ENCODE measurements at places on chromosomes 7 and 10.

GRCh38 chr7:48091506-48092433 lies 2.7 kb downstream of the UPP1 start:
- no peak for DNase-seq

DNA sequence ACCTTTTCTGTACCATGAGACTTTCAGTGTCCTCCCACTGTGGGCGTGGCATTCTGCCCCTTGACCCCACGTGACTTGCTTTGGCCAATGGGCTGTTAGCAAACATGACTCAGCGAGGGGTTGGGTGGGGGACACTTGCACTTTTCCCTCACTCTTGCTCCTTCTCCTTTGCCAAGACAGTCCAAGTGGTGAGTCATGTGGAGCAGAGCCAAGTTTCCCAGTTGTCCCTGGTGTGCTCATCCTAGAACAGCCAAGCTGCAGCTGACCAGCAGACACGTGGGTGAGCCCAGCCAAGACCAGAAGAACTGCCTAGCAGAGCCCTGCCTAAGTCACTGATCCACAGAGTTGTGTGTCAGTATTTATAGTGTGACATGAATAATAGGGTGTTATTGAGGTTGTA lies 82.8 kb upstream of the CPXM2 start:
- DNase-seq, result no peak

- DNase-seq, result no peak
Observed at GRCh38 chr10:95414016-95414830, 123.4 kb upstream of the PDLIM1 start.

- no peak for DNase-seq
Observed at GRCh38 chr10:108147346-108147745, 982.8 kb upstream of the SORCS1 start.

GRCh38 chr10:83654689-83655088 lies 484.6 kb upstream of the GHITM start:
- no peak for DNase-seq

- DNase-seq, result no peak
Observed at GRCh38 chr10:79229071-79229541, 118.2 kb upstream of the PPIF start.

- DNase-seq, result no peak
Observed at GRCh38 chr7:158973440-158973839, 117.1 kb downstream of the DYNC2I1 start.

DNA sequence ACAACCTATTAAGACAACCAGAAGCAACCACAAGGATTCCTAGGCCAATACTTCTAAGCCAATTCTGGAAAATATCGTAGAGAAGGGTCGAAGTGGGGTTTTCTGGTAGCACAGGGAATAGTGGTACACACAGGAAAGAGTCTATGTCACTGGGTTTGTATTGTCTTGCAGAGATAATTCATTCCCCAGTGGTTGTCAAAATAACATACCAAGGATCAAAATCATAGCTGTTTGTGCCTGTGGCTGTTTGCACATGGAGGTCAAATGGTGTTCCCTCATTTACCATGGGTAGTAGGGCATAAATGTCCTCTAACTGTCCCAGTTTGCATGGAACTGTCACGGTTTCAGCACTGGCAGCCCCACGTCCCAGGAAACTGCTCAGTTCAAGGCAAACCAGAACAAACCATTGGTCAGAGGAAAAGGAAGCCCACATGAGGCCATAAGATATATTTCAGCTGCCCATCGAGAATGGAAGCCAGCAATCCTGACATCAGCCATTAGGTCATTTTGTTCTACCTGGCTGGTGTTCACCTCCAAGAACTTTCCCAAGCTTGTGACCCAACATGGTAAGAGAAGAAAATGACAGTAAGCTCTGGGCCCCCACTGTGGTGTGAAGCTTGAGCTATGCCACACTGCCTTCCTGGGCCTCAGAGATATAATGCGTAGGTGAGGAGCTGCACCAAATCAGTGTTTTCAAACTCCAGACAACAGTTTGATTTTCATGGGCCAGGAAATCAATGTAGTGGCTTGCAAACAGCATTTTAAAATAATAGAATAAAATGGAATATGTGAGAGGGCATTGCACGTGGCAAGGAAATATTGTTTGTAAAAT lies 53.9 kb upstream of the NFE2L3 start:
- no peak for DNase-seq

- DNase-seq, result no peak
Observed at GRCh38 chr7:103988468-103989199, 824 bp downstream of the RELN start.

DNA sequence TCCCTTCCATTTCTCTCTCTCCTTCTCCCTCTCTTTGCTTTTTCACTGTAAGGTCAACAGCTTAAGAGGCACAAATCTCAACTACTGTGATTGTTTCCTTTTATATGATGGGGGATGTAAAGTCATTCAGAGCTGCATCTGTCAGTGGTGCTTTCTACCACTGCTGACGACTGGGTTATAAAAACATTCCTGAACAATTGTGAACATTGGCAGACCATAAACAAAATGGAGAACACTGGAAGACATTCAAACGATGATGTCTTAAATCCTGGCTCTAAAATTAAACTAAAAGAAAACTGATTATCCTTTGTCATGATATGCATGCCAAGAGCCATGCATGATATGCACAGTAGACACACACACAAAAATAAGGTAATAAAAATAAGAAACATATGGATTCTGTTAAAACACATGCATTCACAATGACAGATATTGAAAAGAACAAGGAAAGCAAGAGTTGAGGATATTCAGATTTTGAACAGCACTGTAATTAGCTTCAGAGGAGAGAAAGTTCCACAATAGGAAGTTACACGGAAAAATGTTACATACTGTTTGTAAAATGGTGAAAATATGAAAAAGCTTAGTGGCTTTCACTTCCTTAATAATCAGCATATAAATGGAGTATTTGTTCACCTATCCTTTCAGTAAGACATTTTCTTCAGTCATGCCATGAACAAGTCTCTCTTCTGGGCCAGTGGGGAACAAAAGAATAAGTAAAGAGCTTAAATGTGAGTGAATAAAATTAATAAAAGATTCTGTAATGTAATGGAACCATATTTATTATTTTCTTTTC lies 89.2 kb downstream of the RNLS start:
- no peak for DNase-seq

DNA sequence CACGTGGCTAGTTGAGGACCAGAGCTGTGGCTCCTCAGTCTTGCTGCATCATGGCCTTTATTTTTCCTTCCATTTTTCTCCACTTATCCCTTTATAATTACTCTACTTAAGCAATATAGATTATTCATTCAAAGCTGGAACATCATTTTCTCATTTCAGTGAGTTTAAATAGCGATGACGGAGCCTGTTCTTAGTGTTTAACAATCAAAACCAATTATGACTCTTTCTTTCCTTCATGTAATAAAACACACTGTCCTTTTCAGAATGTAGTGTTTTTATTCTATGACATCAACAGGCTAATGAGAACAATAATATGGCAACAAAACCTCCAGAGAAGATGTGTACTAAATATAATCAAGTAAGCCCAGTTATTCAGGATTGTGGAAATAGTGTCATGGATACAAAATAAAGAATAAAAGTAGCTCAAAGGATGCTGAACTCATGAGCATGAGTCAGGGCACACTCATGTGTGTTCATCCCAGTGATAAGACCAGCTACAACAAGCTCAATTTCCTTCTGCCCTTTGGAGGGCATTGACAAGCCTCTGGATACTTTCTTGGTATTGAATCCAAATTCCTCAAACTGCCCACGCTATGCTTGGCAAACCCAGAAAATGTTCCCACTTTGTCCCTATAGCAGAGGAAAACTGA lies 188.4 kb downstream of the CYP26A1 start:
- DNase-seq, result no peak

GRCh38 chr10:57696641-57697040 lies 571.1 kb downstream of the IPMK start:
- DNase-seq, result no peak

- DNase-seq, result no peak
Observed at GRCh38 chr7:112254156-112254555, 47.7 kb downstream of the ZNF277 start.

DNA sequence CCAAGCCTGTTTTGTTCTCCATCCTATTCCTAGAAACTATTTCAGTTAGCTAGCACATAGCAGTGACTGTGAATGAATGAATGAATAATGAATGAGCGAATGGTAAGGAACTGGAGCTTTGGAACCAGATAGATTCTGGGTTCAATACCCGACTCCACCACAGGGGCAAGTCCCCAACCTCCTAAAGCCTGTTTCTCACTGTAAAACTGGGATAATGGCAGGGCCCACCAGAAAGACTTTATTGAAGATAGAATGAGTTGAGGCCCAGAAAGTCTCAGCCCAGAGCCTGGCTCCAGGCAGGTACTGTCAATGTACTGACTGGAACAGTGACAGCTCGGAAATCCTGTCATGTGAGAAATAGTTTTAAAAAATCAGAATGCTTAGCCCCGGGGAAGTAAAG lies 1.1 kb upstream of the CDH23 start:
- no peak for DNase-seq

DNA sequence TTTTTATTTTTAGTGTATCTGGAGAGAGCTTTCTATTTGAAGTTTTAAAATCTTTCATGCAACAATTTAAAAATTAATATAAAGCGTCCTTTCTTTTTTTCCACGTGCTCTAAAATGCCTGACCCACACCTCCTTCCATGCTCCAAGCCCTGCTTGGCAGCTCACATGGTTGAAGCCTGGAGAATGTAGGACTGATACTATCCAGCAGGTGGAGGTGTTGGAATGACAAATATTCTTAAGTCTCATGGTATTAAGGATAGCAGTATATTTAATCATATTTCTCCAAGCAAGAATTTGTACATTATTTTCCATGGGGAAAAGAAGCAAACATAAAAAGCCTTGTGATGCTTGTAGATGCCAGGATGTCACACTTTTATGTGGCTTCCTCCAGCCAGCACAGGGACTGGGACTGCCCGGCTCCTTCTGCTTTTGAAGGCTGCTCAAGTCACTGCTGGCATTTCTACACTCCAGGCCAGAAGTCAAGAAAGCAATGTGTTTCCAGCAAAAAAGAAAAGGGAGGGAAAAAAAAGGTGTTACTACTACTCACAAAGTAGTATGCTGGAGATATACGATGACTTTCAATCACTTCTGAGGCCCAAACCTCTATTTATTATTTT lies 49.7 kb downstream of the BZW2 start:
- no peak for DNase-seq

DNA sequence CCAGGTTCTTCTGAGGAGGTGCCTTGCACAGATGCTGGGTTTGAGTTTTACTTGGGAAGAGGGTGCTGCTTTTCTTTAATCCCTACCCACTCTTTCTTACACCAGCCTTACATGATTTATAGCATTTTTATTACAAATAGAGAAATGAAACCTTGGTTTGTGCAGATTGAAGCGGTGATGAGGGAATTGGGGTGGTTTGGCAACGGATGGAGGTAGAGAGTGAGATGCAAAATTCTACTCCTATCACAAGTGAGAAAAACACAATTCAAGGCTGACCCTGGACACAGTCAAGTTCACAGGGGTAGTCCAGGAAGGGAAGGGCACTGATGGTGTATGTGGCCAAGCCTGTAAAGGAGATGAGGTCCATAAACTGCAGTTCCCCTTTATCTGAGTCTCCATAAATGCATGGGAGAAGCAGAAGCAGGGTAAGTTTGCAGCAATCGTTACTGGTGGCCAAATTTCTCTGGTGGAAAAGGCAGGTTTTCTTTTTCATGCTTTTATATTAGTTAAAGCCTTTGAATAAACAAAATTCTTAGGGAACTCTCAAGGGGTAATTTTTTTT lies 214.3 kb downstream of the JAZF1 start:
- no peak for DNase-seq

- no peak for DNase-seq
Observed at GRCh38 chr7:52877240-52877639, 158.2 kb upstream of the POM121L12 start.

DNA sequence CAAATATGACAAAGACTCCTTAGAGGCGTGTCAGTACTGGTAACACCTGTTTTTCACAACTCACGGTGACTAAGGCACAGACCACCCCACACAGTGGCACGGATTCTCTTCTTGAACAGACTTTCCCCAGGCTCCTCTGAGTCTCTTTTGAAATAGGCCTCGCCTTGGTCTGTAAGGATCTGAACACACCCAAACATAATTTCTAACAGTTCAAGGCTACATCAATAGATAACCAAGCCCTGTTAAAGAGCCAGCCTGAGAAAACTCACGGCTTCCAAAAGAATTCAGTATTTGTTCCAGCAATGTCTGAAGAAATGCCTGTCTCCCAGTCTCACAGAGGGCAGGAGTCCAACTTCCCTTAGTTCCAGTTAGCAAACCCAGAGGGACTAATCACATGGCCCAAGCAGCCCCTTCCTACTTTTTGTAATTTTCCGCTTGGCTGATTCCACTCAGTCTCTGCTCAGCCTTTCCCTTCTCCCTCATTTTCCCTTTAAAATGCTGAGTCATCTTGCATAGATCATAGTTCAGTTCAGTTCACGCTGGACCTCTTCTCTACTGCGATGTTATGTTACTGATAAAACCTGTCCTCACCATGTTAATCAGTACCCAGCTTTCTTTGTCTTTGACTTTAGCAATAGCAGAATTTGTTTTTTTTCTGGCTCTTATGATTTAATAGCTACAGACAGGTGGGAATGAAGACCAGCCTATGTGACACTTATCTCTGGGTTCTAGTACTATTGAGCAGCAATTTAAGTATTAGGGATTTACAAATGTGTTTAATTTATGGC lies 22.6 kb upstream of the AKR1C3 start:
- DNase-seq, result no peak

GRCh38 chr7:23105086-23105643 lies 420 bp upstream of the KLHL7 start:
- no peak for DNase-seq

- DNase-seq, result no peak
Observed at GRCh38 chr10:17578603-17579002, 38.6 kb downstream of the HACD1 start.

GRCh38 chr7:98728555-98728954 lies 111.5 kb downstream of the NPTX2 start:
- no peak for DNase-seq

- DNase-seq, result no peak
Observed at GRCh38 chr7:119562839-119563238, 710.1 kb upstream of the KCND2 start.

GRCh38 chr10:22481687-22482539 lies 136.6 kb downstream of the SPAG6 start:
- DNase-seq, result no peak

DNA sequence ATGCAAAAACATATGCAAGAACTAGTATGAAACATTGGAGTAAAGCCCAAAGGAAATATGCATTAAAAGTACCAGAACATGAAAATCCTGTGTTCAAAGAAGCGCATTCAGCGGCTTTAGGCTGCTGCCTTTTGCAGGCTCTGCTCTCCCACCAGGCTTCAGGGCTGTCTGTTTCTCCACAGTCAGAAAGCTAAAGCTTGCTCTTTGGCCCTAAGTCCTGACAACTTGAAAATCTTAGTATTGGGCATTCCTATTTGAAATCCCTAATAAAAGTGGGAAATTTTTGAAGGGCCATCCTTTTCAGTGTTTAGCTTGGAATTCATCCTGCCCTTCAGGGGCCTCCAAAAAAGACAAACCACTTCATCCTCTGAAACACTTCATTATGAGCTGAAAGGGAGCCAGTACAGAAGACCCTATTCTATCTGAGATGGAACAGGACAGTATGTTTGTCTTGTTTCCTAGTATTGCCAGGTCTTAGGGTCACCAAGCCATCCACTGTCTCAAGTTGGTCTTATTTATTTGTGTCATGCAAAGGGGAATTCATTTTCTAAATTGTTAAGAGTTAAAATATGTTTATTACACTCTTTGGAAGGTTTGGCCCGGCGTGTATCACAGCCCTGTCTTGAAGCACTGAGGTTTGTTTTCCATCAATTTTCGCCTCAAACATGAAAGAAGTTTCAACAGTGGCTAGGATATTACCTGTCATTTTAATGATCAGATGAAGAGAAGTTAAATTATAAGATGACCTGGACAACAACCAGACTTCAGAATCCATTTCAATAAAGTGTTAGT lies 326.3 kb upstream of the BMPER start:
- no peak for DNase-seq
